ENCODE measurements at places on chromosomes 16 and 17. TPM values are rescaled to one million over a fixed set of nuclear protein-coding genes. Genes with fewer than 3 reads are reported as not detected.

Gene SRL
- polyA plus RNA-seq = not detected

Gene TEX19
- polyA plus RNA-seq = not detected

Gene MYH8
- polyA plus RNA-seq = not detected

Gene FOXO3B
- polyA plus RNA-seq = 3.8 TPM

Gene TEKT1
- polyA plus RNA-seq = not detected

Gene ALDH3A1
- polyA plus RNA-seq = not detected

Gene HELZ
- 44.8 TPM for polyA plus RNA-seq

Gene TMED6
- not detected for polyA plus RNA-seq

Gene KCNAB3
- polyA plus RNA-seq = 0.25 TPM

Gene BAHCC1
- not detected for polyA plus RNA-seq

Gene TNK1
- polyA plus RNA-seq = 7.4 TPM

Gene ABCA8
- polyA plus RNA-seq = not detected

Gene KIF18B
- polyA plus RNA-seq = not detected

Gene FCSK
- 10.3 TPM for polyA plus RNA-seq

Gene LDHD
- 0.51 TPM for polyA plus RNA-seq

Gene GALR2
- not detected for polyA plus RNA-seq

Gene PRM3
- not detected for polyA plus RNA-seq

Gene TMIGD1
- polyA plus RNA-seq = not detected

Gene RTN4RL1
- polyA plus RNA-seq = 0.58 TPM

Gene CDH15
- polyA plus RNA-seq = not detected

Gene RAB11FIP4
- polyA plus RNA-seq = 28.1 TPM

Gene HSF4
- not detected for polyA plus RNA-seq

Gene FBXL16
- polyA plus RNA-seq = 11.1 TPM

Gene SPATA33
- polyA plus RNA-seq = 2.4 TPM

Gene SNX20
- 62.6 TPM for polyA plus RNA-seq
